ENCODE measurements at places on chromosomes 13 and 19.

DNA sequence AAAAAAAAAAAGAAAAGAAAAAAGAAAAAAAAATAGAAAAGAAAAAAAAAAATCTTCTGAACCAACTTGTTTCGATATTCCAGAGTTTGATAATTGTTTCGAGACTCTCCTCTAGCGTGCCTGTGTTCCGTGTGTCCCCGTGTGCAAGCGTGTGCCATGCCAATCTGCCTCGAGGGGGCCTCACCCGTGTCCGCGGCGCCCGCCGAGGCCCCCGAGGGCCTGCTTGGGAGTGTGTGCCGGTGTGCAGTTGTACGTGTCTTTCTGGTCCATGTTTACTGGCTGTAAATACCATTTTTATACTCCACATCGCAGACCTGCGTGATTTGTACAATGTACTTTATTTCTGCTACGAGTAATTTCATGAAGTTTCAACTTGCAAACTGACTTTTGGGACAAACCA lies 69.9 kb upstream of the NFIC start:
- no peak for DNase-seq

DNA sequence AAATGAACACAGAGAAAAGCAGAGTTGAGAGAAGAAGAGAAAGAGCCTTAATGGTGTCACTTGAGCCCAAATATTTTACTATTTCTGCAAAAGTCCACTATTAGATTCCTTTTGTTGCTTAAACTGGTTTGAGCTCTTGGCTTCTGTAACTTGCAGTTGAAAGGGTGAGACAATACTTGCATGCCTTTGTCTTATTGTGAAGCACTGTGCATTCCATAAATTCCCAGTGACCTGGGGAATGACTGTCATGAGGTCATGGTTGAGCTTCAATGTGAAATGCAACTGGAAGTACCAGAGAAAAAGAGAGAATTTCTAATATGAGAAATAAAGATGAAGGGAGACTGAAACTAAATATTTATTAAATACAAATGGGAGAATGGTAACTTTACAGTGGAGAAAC lies 310.9 kb downstream of the TDRD3 start:
- no peak for DNase-seq

DNA sequence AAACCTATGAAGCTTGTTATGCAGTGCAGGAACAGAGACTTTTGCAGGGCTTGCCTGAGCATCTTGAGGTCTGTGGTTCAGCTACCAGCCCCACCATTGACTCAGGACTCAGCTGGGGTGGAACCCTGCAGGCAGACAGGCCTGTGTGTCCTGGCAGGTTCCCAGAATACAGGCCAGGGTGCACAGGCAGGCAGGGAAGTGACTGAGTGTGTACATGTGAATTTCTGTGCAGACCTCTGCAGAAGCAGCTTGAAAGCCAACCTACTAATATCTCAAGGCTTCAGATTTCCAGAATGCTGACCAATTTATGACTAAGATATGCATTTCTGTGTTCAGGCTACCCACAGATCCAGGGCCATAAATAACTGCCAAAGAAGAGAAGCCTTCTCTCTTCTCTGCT lies 254.4 kb downstream of the DLEU7 start:
- DNase-seq = peak; percentile 74

- DNase-seq = no peak
Measured at GRCh38 chr13:41008349-41008980, 10.7 kb downstream of the ELF1 start.

- no peak for DNase-seq
Measured at GRCh38 chr13:78662467-78662866, 3.5 kb upstream of the OBI1 start.

GRCh38 chr13:81986308-81986707 lies 1645.4 kb upstream of the SPRY2 start:
- DNase-seq = no peak

DNA sequence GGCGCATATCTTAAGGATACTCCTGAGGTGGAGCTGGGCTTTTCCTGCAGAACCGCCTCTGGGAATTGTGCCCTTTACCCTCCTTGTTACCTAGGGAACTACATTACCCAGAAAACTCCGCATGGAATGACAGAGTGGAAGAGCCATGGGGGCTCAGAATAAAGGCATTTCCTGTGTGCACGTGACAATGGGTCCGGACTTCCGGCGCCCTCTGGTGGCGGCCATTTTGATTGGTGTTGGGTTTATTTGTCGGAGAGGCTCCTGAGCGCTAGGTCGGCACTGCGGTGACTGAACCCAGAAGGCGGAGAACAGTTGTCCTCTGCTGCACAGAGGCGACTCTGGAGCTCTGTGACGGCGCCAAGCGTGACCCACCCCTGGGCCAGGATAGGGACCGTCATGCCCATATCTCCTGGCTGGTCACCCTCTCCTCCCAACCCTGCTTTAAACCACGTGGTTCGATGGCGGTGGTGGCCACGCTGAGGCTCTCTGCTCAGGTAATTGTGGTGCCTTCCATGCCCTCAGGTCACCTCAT lies at the start of gene ZNF587B:
TSS of gene ZNF587B (plus strand) at position 229 of the 532 bp plus-strand sequence. CDS start at position 459, 230 bp downstream.
- DNase-seq = peak; percentile 65

GRCh38 chr19:40530091-40530901 lies 46.4 kb upstream of the SHKBP1 start:
- DNase-seq = no peak

DNA sequence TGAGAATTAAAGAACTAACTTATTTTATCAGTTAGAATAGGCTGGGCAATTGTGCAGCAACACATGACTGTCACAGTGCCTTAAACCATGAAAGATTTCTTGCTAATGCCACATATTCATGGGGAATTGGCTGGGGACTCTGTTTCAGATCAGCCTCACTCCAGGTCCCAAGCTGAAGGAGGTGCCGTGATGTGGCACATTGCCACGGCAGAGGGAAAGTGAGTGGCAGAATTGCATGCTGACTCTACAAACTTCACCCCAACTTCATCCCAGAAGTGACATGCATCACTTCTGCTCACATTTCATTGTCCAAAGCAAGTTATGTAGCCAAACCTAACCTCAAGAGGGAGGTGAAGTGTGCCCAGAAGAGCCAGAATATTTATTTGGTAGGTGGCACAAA lies 37.8 kb downstream of the OLFM4 start:
- DNase-seq = no peak

DNA sequence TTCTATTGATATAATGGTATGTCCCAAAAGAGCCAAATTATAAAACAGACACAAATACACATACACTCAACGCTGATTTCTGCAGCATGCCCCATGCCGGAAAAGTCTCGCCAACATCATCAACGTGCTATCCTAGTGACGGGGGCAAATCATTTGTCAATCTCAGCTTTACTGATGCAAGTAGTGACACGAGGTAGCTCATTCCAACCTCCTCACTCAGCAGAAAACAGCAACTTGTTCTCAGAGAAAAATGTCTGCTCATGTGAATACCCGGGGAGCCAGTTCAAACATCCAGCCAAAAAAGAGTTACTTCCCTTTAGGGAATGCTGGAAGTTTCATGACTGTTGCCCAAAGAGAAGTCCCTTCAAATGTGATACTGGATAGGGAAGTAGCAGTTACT lies 46.3 kb downstream of the SOX21 start:
- DNase-seq = no peak

All from HFF-Myc (cell line).